NCI-H2171 treated with DMSO at 0.1 percent for 48 hours (cell line): ENCODE measurements at places on chromosomes 6 and 20.

DNA sequence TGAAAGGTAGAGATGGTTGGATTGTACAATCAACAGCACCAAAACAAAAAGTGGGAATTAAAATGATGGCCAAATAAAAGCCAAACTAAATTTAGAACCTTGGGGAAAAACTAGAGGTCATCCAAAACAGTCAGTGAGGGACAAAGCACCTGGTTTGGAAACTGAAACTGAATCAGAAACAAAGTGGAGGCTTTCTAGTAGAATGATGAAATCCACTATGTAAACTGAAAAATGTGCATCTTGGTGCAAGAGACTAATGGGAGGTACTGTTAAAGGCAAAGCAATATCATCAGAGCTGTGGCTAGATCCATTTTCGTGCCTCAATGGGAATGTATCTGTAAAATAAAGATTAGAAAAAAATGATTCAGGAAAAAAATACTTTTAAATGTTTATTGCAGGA is 380.0 kb upstream of the GJE1 start:
- DNase-seq: no peak

GRCh38 chr6:145783796-145784195 is 30.8 kb downstream of the FBXO30 start:
- no peak for DNase-seq

GRCh38 chr6:166950443-166950821 is 5.9 kb downstream of the RNASET2 start:
- DNase-seq: no peak

DNA sequence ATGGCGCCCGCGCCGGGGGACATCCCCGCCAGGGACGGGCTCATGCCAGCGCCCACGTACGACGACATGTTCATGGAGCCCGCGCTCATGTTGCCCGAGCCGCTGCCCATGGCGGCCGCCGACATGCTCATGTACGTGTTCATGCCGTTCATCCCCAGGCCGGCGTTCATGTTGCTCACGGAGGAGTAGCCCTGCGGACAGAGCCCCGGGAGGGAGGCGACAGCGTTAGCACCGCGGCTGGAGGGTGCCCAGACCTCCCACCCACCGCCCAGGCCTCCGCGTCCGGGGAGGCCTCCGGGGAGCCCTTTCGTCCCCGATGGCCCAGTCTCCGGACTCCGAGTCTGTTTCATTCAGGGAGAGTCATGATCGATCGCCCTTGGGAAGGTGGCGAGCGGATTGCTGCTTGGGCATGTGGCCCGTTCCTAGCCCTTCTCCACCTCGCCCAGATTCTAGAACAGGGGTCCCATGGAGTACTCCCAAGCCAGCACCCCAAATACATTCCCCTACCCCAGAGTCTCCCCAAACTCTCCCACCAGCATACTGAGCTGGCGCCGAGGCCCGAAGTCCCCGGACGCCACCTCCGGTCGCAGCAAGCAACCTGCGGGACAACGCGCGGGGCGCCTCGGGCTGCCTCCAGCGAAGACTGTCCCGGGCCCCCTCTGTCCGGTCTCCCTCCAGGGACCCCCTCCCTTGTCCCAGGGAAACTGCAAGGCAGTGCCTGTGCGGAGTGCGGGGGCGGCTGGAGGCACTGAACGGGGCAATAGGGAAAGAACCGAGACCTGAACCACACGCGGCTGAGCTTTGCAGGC is 1.2 kb downstream of the FOXA2 start:
- DNase-seq: no peak

DNA sequence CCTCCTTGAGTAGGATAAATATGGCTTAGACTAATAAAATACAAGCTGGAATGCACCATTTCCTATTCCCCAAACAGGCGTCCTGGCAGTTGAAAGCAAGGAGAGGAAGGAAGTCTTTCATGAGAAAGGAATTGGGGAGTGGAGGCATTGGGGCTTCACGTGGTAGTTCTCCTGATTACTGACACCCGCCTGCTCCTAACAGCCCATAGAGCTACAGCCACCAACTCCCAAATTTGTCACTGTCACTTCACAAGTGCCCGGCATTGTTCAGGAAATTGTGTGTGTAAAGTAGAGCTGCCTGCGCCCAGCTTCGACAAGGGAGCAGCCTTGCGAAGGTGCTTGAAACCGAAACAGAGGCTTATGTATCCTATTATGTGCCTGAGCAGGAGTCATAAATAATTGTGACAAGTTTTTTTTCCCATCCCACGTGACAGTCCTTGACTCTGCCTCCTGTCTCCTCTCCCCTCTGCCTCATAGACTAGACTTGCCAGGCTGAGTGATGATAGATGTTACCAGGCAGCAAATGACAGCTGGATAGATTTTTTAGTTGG is 301.7 kb upstream of the ZFP64 start:
- DNase-seq: peak; percentile 21

GRCh38 chr20:11651138-11651537 is 266.6 kb upstream of the BTBD3 start:
- no peak for DNase-seq

GRCh38 chr20:21109144-21109543 is 3.0 kb upstream of the LINC00237 start:
- DNase-seq: no peak

GRCh38 chr6:148677594-148678476 is 69.0 kb upstream of the UST start:
- DNase-seq: no peak

GRCh38 chr6:35668744-35669450 is 19.8 kb downstream of the FKBP5 start:
- DNase-seq: no peak
